Activated gamma-delta T cell treated with Interleukin-2 at 50 U/mL for 16 hours (primary cell): ENCODE measurements at places on chromosomes 13 and 19.

GRCh38 chr19:40253611-40254092, 27.2 kb upstream of the CCNP start:
- no peak for DNase-seq

GRCh38 chr19:29002336-29002735, 210.6 kb downstream of the UQCRFS1 start:
- no peak for DNase-seq

DNA sequence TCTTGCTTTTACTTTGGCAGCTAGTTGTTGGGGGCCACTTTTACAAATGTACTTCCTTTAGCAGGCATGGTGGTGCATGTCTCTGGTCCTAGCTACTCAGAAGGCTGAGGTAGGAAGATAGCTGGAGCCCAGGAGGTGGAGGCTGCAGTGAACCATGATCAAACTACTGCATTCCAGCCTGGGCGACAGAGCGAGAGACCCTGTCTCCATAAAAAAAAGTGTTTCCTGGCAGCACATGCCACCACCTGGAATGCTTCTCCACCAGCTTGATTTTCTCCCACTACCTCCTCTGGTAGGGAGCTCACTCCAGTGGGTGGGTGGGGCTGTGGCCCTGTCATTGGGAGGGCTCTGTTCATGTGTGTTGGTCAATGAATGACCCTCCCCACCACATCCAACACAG, 12.5 kb downstream of the FZR1 start:
- no peak for DNase-seq

GRCh38 chr13:108350579-108350978, 81.1 kb downstream of the TNFSF13B start:
- DNase-seq: no peak

GRCh38 chr19:32519023-32519422, 62.0 kb upstream of the PDCD5 start:
- peak; percentile 7 for DNase-seq

- peak; percentile 51 for DNase-seq
Observed at GRCh38 chr19:588093-588740, 1.5 kb upstream of the HCN2 start.

- DNase-seq: no peak
Observed at GRCh38 chr13:50078895-50079654, 63.8 kb downstream of the KCNRG start.

DNA sequence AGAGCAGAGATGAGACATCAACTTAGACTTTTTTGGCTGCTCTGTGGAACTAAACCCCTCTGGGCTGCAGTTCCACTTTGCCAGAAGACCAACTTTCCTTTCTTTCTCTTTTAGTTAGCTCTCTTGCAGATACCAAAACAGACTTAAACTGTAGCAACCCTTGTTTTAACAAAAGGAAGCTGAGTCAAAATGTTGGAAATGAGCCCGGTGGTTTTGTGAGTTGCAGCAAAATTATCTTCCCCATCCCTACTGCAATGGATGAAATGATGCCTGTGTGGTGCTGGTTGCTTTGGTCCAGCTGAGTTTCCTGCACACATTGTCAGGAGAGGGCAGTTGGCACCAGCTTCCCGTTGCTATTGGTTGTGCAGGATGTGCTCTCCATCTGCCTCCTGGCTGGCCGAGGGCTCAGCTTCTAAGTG, 115.3 kb downstream of the LRCH1 start:
- DNase-seq: no peak

GRCh38 chr19:41850381-41850780, 5.5 kb downstream of the DMRTC2 start:
- no peak for DNase-seq

GRCh38 chr13:52999093-52999696, 29.4 kb upstream of the OLFM4 start:
- DNase-seq: no peak

GRCh38 chr13:44646044-44646443, 69.9 kb upstream of the TSC22D1 start:
- no peak for DNase-seq

DNA sequence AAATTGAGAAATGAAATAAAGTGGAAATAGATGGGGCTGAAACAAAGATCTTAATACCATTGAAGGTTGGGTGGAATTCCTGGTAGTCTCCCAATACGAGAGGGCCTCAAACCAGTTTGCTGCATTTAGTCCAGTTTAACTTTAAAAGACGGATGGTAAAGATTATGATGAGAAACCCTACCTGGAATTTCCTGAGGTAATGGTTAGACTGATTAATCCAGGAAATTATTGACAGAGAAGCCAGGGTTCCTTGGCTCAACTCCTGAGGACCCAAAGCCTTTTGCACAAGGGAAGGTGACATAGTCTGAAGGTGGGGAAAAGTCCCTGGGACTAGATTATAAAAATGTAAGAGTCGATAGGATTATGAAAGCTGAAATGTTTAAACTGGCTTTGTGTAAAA, 133.2 kb upstream of the SLITRK5 start:
- no peak for DNase-seq

DNA sequence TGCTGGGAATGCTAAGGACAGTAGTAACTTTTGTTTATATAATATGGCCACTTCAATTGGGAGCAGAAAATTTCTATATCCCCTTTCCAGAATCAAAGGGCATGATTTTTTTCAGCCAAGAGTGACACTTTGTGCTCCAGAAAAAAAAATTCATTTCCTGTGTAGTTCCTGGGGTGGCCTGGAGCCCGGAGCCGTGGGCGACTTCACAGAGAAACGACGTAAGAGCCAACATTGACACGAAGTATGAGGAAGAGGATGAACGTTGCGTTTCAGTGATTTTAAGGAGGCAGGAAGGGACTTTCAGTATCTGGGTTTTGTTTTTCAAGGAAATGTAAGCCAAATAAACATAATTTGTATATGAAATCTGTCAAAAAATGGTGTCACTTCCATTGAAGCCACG, 187.6 kb downstream of the STK24 start:
- DNase-seq: no peak

- no peak for DNase-seq
Observed at GRCh38 chr19:17240062-17240752, 5.5 kb downstream of the NR2F6 start.
